ENCODE measurements at places on chromosomes 4 and X.
A peak's percentile ranks its signal among the peaks of the same experiment; 100 is the strongest.

- DNase-seq: no peak
Measured at GRCh38 chr4:87025023-87025613, 90.3 kb downstream of the AFF1 start.

- peak; percentile 84 for DNase-seq
Measured at GRCh38 chrX:131816551-131817136, 206.5 kb upstream of the STK26 start.

DNA sequence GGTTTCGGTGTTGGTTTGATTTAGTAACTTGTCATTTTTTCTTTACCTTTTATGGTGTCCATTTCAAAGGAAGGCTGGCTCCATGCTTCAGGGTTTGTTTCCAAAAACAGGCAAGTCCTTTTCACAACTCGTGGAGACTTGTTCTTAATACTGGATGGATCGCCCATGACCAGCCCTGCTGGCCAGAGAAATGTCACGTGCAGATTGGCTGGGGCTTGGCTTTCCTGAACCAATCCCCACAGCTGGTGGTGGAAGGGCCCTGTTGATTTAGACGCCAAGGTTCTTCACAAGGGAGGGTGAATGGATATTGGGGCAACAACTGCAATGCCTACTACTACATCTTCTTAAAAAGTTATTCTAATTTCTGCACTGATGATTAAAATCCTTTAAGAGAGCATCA is 92.6 kb downstream of the SHROOM3 start:
- no peak for DNase-seq

DNA sequence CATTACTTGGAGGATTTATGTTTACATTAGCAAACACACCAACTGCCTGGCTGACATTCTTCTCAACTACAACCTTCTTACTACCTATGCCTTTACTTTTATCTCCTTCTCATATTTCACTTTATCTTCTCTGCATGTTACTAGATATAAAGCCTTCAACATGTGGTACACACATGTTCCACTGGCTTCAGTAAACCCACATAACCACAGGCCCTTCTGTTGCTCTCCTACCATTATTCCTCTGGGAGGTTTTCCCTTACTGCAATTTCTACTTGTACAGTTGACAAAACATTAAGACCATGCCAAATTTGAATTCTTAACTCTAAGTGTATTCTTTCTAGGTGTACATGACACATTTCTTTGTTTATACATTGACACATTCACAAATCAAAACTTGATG is 133.1 kb downstream of the ARAP2 start:
- no peak for DNase-seq

- DNase-seq: no peak
Measured at GRCh38 chr4:140251571-140251970, 97.6 kb upstream of the MAML3 start.

DNA sequence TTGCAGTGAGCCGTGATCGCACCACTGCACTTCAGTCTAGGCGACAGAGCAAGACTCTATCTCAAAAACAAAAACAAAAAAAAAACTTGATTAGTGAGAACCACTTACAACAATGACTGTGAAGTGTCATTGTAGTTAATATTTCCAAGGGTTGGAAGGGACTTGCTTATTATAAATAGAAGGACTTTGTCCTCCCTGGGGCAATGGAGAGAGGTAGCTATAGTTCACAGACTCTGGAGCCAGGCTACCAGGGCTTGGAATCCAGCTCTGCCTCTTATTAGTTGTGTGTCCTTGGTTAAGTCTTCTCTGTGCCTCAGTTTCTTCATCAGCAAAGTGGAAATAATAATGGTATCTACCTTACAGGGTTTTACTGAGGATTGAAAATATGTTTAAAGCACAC is 51.6 kb downstream of the TMEM150C start:
- no peak for DNase-seq

GRCh38 chr4:80115368-80116181 is 42.5 kb upstream of the ANTXR2 start:
- DNase-seq: no peak

- DNase-seq: no peak
Measured at GRCh38 chr4:46946919-46947536, 38.0 kb upstream of the COX7B2 start.

DNA sequence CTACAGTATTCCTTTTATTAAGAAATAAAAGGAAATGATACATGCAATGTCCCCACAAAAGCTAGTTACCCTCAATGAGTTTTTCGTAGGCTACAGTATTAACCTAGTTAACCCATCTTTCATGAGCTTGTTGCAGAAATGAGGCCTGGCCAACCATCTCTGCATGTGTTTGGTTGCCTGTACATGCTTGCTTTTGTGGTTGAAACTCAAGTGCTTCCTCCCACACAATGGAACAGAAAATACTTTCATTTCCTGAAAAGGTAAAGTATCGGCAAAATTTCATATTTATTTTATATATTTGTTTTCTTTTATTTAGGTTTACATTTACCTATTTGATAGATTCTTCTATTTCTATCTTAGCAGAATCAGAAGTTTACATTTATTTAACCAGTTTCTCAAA is 214.6 kb upstream of the FAM241A start:
- no peak for DNase-seq

DNA sequence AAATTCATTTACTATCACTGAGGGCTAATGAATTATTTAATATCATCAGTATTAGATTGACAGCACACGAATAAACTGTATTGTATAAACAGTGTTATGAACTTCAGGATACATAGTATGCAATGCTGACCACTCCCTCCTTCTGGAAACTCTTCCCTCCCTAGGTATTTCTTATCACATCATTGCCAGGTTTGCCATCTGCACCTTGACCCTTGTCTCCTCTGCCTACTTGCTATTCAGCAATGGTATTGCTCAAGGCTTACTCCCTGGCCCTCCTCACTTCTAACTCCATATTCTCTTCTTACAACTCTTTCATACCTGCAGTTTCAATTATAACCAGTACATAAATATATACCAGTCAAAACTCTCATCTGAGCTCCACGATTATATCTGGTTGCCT is 38.9 kb downstream of the ATP8A1 start:
- DNase-seq: no peak

- DNase-seq: peak; percentile 35
Measured at GRCh38 chr4:2961811-2962441, 1.3 kb downstream of the NOP14 start.

DNA sequence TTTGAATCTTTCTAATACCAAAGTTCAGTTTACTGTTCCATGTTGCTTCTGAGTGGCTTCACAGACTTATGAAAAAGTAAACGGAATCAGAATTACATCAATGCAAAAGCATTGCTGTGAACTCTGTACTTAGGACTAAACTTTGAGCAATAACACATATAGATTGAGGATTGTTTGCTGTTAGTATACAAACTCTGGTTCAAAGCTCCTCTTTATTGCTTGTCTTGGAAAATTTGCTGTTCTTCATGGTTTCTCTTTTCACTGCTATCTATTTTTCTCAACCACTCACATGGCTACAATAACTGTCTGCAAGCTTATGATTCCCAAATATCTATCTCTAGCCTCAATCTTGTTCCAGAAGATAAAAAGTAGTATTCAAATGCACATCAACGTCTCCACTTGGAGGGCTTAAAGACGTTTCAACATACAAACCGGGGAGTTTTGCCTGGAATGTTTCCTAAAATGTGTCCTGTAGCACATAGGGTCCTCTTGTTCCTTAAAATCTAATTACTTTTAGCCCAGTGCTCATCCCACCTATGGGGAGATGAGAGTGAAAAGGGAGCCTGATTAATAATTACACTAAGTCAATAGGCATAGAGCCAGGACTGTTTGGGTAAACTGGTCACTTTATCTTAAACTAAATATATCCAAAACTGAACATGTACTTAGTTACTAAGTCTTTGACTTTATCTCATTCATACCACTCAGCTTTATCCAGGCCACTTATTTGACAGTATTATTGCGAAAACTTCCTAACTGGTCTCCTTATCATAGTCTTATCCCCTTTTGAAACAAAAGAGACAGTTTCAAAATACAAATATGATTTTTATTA is 3.6 kb upstream of the AFP start:
- no peak for DNase-seq

- DNase-seq: no peak
Measured at GRCh38 chrX:110172215-110172614, 145.7 kb downstream of the AMMECR1 start.

- DNase-seq: no peak
Measured at GRCh38 chrX:76977452-76977851, 469.7 kb upstream of the FGF16 start.

- DNase-seq: no peak
Measured at GRCh38 chrX:69323786-69324720, 158.8 kb upstream of the PJA1 start.

DNA sequence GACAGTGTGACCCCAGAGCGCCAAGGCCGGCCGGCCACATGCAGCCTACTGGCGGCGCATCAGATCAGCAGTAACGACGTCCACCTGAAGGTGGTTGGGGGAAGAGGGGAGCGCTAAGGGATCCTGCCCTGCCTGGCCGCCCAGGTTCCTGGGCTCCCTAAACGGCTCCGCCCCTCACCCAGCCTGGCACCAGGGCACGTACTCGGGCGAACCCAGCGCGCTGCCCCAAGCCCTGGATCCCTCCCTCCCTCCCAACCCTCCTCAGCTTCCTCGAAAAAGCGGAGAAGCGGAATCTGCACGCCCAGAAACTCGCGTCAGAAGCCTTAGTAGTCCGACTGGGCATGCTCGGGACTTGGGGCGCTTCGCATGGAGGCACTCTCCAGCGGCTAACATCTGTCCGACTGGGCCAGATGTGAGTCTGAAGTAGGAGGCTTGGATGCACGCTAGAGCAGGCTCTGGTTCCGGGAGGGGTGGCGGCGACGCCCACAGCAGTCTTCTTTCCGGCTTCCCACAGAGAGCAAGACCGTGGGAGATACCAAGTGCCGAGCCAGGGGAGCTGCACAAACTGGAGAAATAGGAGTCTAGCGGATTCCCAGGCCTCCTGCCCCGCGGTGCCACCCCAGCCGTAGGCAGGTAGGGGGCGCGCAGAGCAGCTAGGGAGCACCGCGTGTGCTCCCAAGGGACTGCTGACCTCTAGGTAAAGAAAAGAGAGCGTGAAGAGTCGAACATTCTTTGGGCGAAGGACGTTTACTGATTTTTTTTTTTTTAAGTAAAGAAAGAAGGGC is 114.3 kb upstream of the TEX13C start:
- no peak for DNase-seq

DNA sequence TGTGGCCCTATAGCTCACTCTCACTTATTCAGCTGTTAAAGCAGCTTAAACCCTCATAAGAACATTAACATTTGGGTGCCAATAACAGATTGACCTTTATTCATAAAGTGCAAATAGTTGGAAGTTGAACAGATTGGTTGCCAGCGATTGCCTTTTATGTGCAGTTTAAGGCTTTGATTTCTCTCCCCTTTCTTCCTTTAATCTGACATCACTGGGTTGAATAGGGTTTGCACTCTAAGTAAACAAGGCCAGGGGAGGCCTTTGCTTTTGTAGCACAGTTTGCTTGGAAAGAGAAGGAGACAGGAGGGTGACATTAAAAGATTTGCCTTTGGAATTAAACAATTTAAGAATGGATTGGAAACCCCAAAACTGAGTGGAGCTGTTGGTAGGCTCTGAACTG is 114.3 kb downstream of the NKX6-1 start:
- DNase-seq: no peak

- DNase-seq: no peak
Measured at GRCh38 chr4:3067473-3068001, 6.8 kb downstream of the HTT-AS start.

DNA sequence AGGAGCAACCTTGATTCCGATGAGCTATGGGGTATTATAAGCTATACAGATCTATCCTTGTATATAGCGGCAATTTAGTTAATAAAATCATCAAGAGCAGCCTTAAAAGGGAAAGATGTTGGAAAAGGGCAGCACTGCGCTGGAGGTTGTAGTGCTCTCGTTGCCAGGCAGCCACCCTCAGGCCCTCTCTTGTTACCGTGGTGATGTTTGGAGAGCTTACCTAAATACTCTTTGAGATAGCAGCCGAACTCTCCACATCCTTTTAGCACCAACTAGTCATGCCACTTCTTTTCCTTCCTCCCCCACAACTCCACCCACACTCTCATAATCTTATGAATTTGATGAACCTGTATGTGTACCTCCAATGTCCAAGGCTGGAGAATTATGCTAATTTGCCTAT is 3.8 kb upstream of the RADX start:
- peak; percentile 66 for DNase-seq

DNA sequence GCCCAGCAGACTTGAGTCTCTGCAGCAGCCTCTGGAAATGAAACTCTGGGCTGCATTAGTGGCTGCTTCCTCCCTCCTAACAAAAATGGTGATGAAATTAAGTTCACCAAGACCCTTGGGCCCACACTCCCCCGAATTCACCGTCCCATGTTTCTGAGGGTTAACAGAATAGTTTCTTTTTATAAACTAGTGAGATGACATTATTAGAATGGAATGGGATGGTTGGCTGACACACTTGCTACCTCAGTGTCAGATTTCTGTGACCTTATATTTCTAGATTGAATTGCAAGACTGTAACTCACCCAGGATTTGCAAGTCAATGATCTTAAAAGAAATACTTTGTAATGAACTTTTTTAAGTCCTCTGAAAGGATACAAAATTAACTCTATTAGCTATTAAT is 127.1 kb downstream of the SHROOM3 start:
- DNase-seq: no peak

DNA sequence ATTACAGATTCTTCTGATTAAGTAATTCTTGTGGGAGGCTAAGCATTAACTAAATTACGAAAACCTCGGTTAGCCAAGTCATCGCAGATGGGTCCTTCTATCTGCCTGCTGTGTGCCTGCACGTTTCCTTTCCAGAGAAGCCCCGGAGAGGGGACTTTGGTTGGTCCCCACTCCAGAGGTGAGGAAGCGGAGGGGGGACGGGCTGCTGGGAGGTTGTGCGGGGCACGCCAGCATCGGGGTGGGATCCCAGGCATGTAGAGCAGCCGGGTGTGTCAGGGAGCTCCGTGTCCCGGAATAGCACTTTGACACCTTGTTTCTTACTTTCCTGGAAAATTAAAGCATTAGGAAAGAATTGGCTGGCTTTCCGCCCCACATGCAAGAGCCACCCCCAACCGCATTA is 26.6 kb downstream of the PIGG start:
- no peak for DNase-seq

DNA sequence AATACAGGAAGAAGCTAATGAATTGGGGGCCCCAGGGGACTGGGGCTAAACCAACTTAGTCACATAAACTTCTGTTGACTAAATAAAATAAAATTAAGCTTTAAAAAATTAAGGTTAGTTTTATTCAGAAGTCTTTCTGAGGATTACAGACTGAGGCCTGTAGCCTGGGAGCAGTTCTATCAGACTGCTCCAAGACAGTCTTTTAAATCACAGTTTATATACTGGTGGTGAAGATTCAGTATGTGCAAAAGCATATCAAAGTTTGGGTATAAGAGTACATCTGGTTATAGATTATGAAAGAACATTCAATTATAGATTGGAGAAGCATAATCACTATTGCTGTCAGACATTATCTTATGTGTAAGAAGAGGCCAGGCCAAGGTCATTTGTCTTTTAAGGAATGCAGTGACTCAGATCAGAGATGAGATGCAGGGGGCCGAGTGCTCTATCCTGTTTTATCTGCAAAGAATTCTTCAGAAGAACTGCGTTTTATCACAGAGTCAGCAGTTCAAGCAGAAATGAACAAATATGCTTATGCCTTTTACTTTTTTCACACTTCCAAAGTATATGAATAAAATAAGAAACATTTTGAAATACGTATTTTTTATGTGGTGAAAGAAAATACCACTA is 109.4 kb downstream of the PDHA2 start:
- DNase-seq: no peak

- DNase-seq: no peak
Measured at GRCh38 chrX:32016195-32016594, 944.4 kb upstream of the FTHL17 start.
